H54 (cell line): ENCODE measurements at places on chromosomes 12 and 14.

- no peak for DNase-seq
These were observed 60.6 kb downstream of the DHRS2 start for GRCh38 chr14:23696701-23697239.

GRCh38 chr12:100752841-100753240 lies 41.7 kb upstream of the ANO4 start:
- DNase-seq, result no peak

DNA sequence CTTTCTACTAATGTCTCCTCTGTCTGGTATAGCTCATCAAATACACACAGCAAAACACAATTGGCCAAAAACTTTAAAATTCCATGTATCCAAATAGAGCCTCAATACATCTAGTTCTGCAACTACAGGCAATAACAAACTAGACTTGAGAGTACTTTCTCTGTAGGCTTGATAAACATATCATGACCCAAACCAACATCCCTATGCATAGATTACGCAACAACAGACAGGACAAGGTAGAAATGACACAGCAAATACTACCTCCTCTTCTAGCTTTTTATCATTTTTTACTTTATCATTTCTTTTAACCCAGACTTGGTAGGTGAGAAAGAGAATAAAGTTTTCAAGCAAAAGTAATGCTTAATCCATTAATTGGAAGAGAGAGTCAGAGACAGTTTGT lies 41.8 kb downstream of the EML5 start:
- no peak for DNase-seq

- DNase-seq, result no peak
These were observed 129.7 kb downstream of the CHST11 start for GRCh38 chr12:104586351-104586919.

DNA sequence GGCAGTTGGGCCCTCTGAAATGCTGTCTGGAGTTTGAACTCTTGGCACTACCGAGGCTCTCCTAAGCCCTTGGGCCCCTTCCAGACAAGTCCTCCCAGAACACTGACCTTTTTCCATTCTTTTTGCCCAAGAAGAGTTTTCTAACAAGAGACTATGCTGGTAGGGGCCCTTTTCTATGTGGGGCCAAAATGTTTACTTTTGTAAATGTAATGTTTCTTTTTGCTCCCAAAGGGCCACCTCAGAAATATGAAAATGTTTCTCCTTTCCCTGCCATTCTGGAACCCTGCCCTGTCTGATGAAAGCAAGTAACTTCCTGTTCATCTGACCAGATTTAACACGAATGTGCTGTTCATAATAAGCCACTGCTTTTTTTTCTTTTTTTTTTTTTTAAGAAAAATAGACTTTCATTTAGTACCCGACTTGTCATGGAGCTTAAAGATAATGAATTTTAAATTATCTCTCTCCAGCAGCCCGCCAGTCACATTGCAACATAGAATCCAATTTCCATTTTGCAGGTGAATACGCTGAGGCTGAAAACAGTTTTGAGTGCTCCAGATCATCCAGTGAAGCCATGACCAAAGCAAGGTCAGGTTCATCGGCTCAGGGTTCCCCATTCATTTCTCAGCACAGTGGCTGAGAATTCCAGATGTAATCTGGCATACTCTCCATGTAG lies 169.9 kb downstream of the DPF3 start:
- DNase-seq, result no peak

- no peak for DNase-seq
These were observed 95.9 kb downstream of the SINHCAF start for GRCh38 chr12:31230004-31230403.

DNA sequence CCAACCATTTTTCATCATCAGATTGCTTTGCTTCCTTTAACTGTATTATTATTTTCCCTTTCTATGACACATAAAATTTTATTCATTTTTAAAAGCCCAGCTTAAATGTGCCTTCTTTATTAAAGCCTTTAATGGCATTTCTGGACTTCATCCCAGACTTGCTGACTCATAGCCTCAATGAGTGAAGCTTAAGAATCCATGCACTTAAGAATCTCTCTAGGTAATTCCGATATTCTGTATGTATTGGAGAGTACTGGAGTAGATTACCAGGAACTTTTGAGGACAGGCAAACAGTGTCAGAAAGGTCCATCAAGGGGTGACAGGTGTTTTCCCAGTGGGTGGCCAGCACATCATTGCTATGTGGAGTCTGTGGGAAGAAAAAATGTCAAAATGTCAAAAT lies 107.9 kb downstream of the PTPRQ start:
- no peak for DNase-seq

- DNase-seq, result no peak
These were observed 965 bp upstream of the NOS1 start for GRCh38 chr12:117362391-117362790.

GRCh38 chr14:93527203-93527607 lies 96.5 kb downstream of the UNC79 start:
- no peak for DNase-seq

GRCh38 chr12:79023261-79023660 lies 158.7 kb downstream of the SYT1 start:
- DNase-seq, result no peak

GRCh38 chr14:22002860-22003284 lies 329.3 kb upstream of the OR4E1 start:
- DNase-seq, result no peak

- no peak for DNase-seq
These were observed 59.3 kb upstream of the FKBP4 start for GRCh38 chr12:2735432-2735831.

DNA sequence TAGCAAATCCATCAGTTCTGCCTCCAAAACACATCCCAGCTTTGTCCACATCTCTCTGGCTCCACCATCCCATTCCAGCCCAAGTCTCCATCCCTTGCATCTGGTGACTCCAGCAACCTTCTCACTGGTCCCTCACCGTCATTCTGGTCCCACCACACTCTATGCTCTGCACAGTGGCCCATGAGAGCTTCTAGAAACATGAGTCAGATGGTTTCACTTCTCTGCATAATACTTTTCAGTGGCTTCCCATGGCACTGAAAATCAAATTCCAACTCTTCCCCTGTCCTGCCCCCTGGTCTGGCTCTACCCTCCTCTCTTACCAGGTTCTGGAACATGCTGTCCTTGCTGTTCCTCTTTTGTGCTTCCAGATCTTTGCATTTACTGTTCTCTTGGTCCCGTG lies 17.2 kb upstream of the C12orf76 start:
- DNase-seq, result no peak

GRCh38 chr12:106025129-106025528 lies 113.6 kb downstream of the NUAK1 start:
- no peak for DNase-seq

DNA sequence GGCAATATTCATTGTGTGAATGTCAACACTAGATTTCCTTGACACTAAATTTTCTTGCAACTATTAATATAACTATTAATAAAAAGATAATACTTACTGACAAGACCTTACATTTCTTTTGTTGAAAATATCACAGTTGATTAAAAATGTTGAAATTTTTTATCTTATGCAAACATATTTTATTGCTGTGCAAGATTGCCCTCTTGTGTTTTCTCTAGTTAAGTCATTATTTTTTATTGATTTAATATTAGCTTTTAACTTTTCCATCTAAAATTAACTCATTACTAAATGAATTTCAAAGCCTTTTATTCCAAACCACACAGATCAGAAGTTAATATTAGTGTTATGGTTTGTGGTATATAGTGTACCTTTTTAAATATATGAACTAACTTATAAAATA lies 11.7 kb upstream of the NAA30 start:
- DNase-seq, result no peak

DNA sequence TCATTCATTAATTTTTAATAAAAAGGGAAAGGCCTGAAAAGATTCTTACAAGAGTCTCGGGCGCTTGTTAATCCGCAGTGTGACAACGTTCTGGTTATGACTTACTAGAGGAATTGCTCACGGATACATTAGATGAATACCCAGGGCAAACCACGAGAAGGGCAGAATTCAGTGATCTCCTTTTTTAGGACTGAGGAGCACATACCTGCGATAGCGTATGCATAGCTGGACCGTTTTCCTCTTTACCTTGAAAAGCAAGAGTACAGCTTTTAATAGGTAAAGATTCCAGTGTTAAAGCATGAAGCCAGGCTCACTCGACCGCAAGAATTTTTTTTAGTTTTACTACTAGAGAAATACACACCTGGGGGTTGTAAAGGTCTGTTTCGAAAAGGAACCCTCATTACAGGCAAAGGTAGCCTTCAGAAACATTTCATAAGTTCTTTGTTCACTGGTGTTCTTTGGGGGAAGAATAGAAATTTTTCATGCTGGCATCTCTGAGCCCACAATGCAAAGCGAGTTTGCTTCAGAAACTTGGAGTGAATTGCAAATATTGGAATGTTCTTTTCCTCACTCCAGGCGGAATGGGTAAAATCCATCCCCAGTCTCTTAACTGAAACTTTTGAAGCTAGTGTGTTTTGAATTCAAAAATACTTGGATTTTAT lies 953 bp downstream of the MAPK1IP1L start:
- no peak for DNase-seq

- DNase-seq, result no peak
These were observed 270.5 kb downstream of the C12orf75 start for GRCh38 chr12:105600911-105601545.

DNA sequence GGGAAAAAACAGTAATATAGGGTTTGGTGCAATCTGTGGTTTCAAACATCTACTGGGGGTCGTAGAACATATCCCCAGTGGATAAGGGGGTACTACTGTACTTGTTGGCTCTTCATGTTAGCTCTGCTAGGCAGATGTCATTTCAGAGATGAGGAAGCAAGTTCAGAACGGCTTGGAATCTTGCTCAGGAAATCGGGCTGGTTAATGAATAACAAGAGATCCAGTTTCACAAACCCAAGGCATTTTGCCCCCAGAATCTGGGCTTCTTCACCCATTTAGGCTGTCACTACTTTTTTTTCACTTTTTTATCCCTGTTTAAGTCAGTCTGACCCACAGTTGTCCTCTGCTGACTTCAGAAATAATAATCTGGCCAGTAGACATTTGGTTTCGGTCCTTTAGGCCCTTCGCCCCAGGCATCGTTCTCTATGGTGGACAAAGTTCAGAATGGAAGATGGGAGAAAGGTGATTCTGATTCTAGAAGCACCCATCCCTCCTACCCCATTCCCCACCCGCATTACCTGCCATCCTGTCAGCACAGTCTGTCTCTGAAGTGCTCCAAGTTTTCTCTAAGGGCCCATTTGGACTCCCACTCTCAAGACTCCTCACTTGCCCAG lies 4.5 kb downstream of the SUOX start:
- DNase-seq, result no peak

DNA sequence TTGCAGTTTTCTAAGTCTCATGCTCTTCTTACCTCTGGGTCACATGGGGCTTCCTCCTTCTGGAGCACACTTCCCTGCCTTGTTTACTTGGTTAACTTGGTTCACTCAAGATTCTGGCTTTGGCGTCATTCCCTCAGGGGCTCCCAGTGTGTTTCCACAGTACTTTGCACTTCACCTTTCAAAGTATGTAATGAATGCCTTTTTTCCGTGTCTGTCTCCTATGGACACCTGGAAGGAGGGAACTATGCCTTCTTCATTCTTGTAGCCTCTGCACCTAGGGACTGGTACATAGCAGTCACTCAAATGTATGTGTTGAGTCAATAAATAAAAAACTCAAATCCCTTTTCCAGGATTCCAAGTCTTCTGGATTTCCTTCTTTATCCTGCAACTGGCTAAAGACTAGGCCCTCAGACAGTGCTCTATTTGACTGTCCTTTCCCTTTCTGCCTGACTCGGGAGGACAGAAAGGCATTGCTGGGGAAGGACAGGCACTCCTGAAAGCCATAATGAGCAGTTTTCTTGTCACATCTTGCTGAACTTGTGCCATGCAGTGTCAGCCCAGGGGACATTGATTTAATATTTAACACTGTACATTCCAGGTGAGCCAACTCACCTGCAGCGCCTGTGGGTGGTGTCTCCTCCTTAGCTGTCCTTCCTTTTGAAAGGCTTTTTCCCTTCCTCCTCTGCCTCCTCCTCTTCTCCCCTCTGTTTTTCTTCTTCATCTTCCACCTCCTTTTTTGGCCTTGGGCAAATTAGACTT lies 12.8 kb downstream of the MYRFL start:
- no peak for DNase-seq

GRCh38 chr12:92696216-92696615 lies 6.6 kb upstream of the PLEKHG7 start:
- DNase-seq, result no peak

DNA sequence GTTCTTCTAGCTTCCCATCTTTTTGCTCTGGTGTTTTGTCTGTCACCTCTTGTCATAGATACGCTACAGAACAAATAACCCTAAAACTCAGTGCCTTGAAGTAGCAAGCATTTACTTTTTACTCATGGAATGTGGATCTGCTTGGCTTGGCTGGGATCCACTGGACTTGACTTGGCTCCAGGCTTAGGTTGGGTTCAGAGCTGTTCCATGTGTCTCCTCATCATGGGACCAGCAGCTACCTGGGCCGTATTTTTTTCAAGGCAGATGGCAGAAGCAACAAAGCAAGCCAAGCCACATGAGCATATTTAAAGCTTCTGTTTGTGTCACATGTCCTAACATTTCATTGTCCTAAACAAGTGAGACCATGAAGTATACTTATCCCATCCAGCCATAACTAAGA lies 48.7 kb upstream of the ATF1 start:
- no peak for DNase-seq

GRCh38 chr14:100333311-100333710 lies 10.2 kb downstream of the SLC25A47 start:
- no peak for DNase-seq

DNA sequence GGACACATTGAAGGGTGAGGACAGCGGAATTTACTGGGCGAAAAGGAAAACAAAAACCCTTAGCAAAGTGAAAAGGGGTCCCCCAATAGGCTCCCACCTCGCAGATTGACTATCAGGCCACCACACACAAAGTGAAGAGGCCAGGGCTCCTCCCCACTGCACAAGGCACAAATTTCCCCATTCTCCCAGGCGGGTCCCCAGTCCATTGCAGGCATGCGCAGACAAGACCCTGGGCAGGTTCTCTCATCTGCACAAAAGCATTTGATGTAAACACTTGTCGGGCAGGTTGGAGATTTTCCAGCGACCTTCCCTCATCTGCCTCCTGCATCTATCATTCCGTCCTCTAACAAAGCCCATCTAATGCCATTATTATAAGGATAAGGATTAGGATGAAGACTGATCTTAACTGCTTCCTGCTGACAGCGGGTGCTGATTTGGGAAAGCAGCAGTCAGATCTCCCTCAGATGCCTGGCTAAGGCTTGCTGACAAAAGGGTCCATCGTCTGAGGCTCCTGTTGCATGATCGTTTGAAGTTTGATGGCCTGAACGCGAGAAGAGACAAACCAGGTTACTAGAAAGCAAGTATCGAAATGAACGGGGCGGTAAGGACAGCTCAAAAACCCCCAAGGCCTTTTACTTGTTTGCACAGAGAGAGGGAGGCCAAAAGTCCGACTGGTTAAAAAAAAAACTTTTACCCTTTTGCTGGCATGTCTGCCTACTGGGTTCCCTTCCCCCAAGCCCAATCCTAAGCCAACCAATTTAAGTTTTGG lies 14.4 kb downstream of the ASCL4 start:
- DNase-seq, result no peak

GRCh38 chr14:101454229-101454628 lies 107.1 kb upstream of the DIO3 start:
- no peak for DNase-seq

- DNase-seq, result no peak
These were observed 28.1 kb upstream of the CD163L1 start for GRCh38 chr12:7472060-7472459.

GRCh38 chr14:101780887-101781239 lies 19.4 kb downstream of the PPP2R5C start:
- no peak for DNase-seq

GRCh38 chr12:92481066-92481465 lies 221.7 kb upstream of the PLEKHG7 start:
- no peak for DNase-seq
